ENCODE measurements at places on chromosomes 12 and 14.

DNA sequence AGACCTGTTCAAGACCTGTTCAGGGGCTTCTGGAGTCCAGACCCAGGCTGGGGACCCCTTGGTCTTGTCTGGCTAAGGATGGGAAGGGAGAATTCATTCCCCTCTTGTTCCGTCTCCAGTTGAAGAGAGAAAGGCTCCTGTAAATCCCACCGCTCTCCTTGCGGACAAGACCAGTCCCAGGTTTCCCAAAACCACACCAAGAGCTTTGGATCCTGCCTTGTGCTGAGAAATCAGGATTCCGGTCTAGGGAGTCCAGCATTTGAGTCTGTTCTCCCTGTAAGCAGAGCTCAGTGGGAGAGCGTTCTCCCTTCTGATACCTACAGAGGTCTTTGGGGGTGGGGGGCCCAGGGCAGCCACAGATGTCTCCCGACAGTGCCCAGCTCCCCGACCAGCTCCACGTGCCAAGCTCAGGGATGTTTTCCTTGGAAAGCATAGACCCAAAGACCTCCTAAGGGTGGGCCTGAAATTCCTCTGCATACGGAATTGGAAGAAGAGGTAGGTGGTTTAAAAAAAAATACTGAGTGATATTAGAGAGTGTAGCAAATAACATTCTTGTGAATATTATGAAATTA lies 1.9 kb downstream of the HOXC13 start:
- DNase-seq: no peak

DNA sequence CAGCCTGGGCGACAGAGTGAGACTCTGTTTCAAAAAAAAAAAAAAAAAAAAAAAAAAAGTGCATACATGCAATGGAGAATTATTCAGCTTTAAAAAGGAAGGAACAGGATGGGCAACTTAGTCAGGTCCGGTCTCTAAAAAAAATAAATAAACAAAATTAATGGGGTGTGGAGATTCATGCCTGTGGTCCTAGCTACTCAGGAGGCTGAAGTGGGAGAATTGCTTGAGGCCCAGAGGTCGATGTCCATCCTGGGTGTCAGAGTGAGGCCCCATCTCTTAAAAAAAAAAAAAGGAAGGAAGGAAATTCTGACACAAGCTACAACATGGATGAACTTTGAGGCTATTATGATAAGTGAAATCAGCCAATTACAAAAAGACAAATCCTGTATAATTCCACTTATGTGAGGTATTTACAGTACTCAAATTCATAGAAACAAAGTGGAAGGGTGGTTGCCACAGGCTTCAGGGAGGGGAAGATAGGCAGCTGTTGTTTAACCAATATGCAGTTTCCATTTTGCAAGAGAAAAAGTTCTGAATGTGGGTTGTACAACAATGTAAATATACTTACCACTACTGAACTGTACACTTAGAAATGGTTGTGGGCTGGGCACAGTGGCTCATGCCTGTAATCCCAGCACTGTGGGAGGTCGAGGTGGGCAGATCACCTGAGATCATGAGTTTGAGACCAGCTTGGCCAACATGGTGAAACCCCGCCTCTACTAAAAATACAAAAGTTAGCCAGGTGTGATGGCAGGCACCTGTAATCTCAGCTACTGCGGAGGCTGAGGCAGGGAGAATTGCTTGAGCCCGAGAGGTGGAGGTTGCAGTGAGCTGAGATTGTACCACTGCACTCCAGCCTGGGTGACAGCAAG lies 12.3 kb upstream of the APOF start:
- DNase-seq: no peak

DNA sequence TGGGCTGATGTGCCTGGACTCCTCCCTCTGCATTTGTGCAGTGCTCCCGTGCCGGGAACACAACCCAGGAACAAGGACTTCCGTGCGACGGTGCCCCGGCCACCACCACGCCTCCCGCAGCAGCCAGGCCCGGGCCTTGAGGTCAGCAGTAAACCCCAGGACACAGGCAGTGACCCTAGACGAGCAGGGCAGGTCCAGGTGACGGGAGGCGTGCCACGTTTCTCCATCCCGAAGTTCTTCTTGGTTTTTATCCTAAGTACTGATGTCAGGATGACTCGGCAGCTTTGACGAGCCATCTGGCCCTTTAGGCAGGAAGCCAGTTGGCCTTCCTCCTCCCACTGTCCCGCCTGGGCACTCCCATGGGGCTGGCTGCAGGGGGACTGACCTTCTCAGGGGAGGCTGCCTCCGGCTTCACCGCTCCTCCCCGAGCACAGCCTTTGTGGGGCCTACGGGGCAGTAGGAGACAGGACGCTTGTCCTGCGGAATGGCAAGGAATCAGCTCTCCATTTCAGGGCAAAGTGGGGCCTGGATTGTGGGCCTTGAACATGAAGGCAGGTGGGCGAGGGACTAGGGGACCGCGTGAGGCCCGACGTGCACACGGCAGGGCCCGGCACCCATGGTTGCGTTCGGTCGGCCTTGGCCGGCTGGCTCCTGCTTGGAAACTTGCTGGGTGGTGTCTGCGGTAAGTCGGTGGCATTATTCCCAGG lies 94.1 kb downstream of the FBXL14 start:
- no peak for DNase-seq

DNA sequence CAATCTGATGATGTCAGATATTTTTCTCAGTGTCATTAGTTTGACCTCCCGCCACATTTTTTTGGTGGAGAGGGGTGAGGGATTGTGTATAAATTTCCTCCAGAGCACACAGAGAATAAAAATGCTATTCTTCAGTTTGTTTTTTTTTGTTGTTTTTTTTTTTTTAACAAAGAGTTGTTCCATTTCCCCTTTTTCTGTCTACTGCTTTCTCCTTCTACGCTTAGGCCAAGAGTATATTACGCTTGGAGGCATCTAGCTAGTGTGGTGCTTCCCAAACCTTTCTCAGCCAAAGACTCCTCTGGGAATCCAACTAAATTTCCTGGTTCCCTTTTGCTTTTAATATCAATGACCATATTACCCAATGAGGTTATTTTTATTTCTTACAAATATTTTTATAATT lies 465.6 kb downstream of the ZFP36L1 start:
- DNase-seq: no peak

DNA sequence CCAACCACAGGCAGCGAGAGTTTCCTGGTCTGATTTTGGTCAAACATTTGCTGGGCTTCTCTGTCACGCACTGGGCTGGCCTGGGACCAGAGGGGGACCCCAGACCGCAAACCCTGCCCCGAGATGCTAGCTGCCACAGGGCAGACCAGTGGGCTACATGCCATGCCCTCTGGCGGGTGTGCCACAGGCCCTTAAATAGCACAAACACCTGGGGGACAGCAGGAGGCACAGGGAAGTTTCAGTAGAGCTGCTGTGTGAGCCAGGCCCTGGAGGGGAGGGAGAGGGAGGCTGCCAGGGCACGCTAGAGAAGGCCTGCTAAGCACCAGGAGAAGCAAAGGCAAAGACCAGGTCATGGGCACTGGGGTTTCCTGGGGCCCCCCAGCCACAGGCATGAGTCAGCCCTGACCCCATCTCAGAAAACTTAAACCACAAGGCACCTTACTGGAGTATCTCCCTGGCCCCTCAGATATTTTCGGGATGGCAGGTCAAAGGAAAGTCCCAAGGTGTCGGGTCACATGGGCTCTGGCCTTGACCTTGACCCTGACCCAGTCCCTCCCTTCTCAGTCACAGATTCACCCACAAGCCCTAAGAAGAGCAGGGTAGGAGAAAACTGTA lies 29.2 kb downstream of the ITPK1 start:
- peak; percentile 30 for DNase-seq

- DNase-seq: no peak
Measured at GRCh38 chr12:89059721-89060541, 292.4 kb downstream of the DUSP6 start.

DNA sequence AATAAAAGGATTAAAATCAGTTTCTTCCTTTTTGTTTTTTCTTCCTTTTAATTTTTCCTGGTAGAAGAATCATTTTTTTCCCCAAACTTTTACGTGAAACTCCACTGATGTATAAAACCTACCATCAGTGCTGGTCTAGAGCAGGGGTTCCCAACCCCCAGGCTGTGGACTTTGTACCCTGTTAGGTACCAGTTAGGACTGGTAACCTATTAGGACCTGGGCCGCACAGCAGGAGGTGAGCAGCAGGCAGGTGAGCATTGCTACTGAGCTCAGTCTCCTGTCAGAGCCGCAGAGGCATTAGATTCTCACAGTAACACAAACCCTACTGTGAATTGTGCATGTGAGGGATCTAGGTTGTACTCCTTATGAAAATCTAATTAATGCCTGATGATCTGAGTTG lies 10.1 kb downstream of the SMCO2 start:
- DNase-seq: no peak

DNA sequence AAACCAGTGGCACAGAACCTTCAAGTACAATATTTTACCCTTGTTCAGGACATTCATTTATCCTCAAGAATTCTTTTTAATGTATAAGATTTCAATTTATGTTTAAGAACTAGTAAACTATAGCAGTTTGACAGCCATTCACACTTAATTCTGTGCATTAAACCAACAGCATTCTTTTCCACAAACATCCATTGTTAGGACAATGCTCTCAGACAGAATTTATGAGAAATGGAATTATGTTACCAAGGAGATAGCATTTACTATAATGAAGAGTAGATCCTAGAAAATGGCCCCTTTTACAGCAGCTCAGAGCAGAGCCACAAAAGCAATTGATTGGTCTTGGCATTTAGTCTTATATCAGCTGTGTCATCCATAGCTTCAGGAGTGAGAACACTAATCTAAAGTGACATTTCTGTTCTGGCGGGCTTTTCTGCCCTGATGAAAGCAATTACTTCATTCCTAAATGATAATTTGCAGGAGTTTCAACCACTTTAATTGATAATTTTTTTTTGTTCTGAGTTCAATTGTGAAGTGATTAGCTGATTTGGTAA lies 268.9 kb downstream of the NPAS3 start:
- no peak for DNase-seq

- no peak for DNase-seq
Measured at GRCh38 chr12:23337213-23337612, 612.3 kb downstream of the SOX5 start.

Data from stimulated activated CD8-positive, alpha-beta memory T cell treated with anti-CD3 and anti-CD28 coated beads, Interleukin-7, amount 100 ng/mL, for 48 hours (primary cell).